ENCODE measurements at places on chromosomes 2 and 18.
A peak's percentile ranks its signal among the peaks of the same experiment; 100 is the strongest.

DNA sequence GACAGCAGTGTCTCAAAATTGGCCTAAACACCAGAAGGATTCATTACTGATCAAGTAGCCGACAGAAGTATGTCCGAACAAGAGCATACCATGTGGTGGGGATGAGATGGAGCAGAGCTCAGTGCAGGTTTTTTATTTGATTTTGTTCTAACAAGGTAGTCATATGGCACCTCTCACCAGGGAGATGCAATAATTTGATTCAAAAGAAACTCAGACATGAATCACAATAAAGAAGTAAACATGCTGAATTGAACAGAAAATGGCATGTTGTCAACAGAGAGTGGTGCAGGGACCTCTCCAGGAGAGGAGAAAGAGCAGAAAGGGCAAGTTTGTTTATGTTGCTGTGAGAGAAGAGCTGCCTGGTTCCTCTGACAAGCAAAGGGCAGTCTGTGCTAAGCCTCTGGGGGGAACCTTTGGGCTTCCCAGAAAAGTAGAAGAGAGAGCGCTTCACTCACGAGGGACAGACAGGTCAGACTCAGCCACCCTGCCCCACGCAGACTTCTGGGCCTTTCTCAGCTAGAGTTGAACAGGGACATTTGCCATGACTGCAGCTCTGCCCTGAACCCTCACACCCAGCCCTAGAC lies 351.3 kb upstream of the RAB12 start:
- no peak for DNase-seq

GRCh38 chr18:76610933-76611749 lies 116.1 kb upstream of the ZNF516 start:
- DNase-seq = no peak

- no peak for DNase-seq
Observed at GRCh38 chr2:47321006-47321405, 82.0 kb upstream of the MSH2 start.

GRCh38 chr2:233209533-233210171 lies 41.8 kb upstream of the ATG16L1 start:
- no peak for DNase-seq

DNA sequence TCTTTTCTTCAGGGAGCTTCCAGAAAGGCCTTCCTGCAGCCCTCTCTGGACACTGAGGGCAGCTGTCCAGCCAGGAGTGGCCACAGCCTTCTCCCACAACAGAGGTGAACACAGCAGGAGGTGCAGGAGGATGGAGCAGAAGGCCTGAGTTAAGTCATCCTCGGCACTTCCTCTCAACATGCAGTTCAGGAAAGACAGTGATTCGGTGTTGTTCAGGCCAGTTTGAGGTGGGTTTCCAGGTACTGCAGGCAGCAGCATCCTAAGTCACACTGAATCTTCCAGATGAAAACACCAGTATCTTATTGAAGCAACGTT lies 225.3 kb upstream of the PXDN start:
- no peak for DNase-seq

- no peak for DNase-seq
Observed at GRCh38 chr18:907885-908757, 3.5 kb downstream of the ADCYAP1 start.

GRCh38 chr2:128687565-128687964 lies 368.9 kb upstream of the HS6ST1 start:
- DNase-seq = no peak

- DNase-seq = no peak
Observed at GRCh38 chr2:128491692-128492244, 173.1 kb upstream of the HS6ST1 start.

- DNase-seq = no peak
Observed at GRCh38 chr2:231693956-231694355, 14.4 kb upstream of the PTMA start.

DNA sequence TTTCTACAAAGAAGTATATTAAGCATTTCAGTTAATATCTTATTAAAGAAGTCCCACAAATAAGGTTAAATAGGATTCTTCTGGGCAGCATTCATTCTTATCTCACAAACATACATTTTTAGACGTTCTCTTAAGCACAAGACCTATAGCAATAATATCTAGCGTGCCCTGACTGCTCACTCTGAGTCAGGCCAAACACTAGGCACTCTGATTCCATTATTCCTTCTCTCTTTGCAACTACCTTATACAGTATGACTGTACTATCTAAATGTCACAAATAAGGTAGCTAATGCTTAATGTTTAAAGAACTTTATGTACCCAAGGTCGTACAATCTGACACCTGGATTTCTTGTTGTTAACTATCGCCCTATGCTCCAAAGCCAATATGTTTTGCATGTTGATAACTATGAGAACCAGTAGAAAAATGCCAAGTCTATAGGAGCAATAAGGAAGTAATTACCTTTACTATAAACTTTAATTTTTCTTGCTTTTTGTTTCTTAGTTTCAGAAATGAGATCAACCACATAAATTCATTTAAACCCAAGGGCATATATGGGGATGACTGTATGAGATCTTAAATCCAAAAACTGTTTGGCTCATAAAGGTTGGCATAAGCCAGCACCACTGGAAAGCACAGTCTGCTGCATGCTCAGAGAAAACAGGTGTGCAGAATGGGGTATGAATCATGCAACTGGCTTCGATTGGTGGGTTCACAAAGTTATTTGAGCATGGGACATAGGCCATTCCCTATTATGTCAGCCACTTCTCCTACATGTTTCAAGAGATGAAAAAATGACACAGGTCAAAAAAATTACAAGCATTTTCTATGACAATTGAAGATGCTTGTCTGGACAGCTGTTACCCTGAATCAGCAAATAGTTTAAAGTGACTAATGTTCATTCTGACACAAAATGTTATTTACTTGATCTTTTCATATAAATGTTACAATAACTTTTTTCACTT lies 352.0 kb downstream of the IRS1 start:
- no peak for DNase-seq

- peak; percentile 85 for DNase-seq
Observed at GRCh38 chr18:55588111-55588869, at the start of gene TCF4. Gene TCF4 (minus strand): TSS chr18:55588192. CDS start chr18:55587116, 1,076 bp downstream.

DNA sequence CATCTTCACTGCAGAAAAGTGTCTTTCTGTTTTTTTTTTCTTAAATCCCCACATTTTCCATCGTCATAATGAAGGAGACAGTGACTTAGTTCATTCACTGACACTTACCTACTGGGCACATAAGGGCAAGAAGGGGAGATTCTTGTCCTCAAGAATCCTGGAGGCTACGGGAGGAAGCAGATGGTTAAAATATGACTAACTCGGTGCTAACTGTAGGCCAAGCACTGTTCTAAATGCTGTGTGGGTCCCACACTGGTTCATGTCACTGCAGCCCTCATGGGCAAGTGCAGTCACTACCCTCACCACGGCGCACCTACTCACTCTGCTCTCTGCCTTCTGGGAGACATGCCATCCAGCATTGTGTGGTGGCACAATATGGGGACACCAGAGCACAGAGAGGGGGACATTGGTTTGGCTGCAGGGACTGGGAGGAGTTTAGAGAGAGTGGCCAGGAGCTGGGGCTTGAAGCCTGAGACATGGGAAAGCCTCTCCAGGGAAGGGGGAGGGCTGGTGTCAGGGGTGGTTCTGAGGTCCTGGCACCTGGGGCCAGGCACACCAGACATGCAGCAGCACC lies 305.2 kb downstream of the MYCN start:
- DNase-seq = no peak

DNA sequence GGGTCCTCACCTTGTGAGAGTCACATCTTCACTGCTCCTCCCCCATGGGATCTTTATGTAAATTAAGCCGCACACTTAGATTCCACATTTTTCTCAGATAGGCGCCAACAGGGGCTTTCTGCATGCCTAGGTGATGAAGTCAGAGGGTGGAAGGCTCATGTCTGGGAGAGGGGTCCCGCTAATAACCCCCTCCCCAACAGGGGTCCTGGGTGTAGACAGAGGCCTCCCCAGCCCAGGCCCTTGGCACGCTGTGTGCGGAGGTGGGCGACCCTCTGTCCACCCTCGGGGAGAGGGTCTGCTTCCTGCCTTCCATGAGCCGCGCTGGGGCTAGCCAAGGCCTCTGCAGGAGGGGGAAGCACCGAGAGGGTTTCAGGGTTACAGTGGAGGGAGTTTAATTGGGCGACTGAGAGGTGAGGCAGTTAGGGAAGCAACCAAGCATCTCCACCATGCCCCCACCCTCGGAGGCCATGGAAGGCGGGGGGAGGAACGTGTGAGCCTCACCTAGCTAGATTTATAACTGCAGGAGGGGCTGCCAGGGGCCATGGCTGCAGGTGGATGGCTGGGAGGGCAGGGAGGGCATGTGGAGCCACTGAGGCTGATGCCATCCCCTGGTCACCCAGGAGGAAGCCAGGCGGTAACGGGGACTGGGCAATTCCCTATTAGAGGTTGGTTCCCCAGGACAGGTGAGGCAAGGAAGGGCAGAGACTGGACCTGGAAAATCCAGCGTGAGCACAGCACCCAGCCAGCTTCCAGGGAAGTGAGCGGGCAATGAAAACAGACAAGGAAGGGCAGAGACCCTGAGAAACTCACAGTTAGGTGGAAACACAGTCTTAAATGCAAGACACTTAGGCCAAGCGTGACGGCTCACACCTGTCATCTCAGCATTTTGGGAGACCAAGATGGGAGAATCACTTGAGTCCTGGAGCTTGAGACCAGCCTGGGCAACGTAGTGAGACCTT lies 7.7 kb upstream of the PXDN start:
- no peak for DNase-seq

DNA sequence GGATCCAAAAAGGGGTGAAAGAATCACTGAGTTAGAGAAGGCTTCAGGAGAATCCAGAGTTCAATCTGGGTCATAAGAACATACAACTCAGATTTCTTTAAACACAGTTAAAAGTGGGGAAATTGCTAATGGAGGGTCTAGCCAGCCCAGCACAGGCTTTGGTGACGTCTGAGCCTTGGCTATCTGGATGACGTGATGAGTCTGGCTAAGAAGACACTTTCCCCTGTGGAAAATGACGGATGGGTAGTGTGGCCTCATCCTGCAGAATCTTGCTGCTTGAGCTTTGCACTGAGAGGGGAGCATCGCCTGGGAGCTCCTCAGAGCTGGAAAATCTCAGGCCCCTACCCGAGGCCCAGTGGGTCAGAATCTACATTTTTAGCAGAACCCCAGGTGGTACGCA lies 19.2 kb downstream of the EDAR start:
- DNase-seq = no peak

All from erythroblast (primary cell).